ENCODE measurements at places on chromosomes 1 and 21.

DNA sequence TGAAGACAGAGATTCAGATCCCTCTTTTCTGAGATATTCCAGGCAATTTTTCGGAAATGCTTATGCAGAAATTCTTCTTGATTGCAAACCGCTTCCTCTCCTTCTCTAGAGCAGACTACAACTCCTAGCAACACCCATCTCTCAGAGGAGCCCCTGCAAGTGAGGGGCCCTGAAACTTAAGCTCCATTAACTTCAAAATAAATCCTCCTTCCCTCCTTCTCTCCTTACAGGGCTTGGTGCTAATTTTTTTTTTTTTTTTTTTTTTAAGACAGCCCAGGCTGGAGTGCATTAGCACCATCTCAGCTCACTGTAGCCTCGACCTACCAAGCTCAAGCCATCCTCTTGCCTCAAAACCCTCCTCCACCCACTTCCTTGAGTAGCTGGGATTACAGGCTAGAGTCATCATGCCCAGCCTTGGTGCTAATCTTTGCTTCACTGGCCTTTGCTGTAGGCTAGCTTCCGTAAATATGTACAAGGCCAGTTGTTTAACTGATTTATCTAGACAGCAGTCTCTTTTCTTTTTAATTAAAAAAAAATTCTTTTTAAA, 30.2 kb upstream of the SFPQ start:
- DNase-seq, result no peak

DNA sequence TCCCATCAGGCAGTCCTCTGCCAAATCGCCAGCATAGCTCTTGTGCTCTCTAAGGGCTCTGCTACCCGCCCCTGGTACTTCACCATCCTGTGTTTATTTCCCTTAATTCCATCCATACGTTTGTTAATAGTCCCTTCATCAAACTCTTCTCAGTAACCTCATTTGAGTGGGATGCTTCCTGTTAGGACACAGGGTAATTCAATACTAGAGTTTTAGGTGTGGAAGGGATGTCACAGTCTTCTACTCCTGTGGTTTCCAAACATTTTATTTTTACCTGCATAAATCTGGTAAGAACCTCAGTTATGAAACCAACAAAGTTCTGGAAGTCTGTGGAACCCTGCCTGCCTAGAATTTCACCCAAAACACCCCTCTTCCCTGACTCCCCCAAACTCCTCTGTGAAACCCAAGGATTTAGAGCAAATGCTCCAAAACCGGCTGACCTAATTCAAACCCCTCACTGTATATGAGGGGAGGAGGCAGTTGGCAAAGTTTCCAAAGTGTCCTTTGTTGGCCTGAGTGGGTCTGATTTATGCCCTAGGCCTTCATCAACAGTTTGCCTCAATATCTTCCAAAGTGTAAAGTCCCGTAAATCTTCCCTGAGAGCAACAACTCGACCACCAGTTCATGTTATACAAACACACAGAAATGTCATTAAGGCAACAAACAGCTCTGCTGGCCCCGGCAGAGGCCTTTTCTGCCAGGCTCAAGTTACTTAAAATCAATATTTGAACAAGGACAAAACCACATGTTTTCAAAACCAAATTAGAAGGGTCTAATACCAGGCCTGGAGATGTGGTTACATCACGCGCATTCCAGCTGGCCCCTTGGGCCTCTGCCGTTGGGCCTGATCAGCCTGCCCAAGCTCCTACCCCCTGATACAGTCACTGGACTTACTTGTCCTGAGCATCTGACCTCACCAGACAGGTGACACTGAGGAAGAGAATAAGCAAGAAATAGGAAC, 82.4 kb upstream of the FGGY start:
- peak; percentile 40 for DNase-seq

DNA sequence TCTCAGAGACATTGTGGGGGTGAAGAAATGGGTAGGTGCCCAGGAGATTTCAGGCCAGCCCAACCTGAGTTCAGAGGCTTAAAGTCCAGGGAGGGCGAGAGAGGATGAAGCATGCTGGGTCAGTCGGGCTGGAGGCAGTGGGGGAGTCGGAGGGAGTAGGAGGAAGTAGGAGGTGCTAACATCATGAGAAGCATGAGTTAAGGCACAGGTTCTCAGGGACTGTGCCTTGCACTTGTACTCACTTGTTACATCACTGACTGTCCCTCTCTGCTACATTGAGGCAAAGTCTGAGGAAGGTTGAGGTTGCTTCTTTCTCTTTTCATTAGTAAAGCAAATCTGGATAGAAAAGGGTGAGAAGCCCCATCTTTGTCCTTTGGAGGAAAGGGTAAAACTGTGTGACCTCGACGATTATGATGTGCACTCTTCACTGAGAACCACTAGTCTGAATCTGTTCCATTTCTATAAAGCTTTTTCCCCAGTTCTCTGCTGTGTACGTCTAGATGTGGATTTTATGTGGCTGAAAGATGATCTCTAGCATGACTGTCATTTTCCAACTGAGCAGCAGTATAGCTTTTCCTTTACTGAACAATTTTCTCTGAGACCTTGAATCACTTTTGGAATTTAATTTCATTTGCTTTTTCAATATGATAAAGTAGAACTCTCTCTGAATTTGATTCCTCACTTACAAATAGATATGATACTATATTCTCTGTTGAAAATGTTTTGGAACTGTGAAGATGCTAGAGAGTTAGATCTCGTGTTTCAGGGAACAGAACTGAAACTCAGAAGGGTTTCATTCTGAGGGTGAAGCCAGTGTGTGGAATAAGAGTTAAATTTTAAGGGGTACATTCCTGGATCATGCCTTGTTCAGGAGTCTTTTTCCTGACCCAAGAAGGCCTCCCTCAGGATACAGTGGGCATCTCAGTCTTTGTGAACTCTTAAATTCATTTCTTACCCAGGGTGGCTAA, 94.6 kb downstream of the FGGY start:
- no peak for DNase-seq

- no peak for DNase-seq
These were observed 8.8 kb upstream of the WDTC1 start for GRCh38 chr1:27225621-27226020.

DNA sequence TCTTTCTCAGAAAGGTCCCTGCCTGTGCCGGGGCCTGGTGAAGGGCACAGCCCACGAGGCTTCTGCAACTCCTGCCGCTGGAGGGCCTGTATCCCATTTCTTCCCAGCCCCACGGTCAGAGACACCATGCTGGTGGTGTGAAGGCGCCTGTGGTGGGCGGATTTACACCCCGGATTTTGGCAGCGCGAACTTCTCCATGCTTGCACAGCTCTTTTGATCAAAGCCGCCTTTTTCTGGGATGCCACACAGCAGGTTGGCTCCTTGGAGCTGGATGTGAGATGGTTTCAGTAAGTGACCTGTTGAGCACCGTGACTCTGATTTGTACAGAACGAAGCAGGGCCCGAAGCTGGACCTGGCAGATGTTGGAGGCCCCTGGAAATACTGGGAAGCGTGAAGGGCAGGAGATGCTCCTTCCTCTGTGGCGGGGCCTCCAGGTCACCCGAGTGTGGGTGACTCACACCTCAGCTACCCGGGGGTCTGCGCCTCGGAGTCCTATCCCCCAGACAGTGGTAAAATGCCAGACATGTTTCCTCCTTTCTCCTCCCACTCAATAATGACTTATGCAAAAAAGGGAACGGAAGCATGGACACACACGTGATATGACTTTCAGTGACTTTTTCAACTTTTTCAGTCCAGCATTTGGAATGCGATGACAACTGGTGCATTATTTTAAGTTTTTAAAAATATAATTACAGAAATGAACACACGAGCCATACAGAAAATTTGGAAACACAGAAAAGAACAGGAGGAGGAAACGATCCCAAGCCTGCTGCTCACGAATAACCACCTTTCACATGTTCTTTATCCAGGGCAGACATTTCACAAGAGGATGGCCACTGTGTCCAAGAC, 9.0 kb downstream of the UMODL1 start:
- DNase-seq, result no peak

DNA sequence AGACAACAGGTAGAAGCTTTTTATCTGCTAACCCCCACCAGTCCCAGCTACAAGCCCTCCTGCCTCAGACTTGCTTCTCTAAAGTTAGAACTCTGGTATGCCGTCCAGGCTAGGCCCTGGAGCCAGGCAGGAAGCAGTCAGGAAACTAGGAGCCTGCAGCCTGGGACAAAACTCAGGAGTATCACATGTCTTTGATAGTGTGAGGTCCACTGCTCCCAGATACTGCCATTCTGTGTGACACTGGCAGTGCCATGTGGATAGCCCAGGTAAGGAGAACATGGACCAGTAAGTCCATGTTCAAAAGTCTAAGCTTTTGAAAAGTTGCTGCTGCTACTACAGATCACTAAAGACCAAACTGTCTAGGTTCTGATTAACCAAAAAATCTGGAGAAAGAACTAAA, 45.4 kb downstream of the NPHS2 start:
- no peak for DNase-seq

DNA sequence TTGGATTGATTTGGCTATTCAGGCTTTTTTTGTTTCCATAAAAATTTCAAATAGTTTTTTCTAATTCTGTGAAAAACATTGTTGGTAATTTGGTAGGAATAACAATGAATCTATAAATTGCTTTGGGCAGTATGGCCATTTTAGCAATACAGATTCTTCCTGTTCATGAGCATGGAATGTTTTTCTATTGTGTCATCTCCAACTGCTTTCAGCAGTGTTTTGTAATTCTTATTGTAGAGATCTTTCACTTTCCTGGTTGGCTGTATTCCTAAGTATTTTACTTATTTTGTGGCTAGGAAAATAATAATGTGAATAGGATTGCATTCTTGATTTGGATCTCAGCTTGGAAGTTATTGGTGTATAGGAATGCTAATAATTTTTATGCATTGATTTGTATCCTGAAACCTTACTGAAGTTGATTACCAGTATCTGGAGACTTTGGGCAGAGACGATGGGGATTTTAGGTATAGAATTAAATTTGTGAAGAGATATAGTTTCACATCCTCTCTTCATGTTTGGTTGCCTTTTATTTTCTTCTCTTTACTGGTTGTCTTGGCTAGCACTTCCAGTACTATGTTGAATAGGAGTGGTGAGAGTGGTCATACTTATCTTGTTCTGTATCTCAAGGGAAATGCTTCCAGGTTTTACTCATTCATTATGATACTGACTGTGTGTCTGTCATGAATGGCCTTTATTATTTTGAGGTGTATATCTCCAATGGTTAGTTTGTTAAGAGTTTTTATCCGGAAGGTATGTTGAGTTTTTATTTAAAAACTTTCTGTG, 57.3 kb downstream of the DRAM2 start:
- no peak for DNase-seq

DNA sequence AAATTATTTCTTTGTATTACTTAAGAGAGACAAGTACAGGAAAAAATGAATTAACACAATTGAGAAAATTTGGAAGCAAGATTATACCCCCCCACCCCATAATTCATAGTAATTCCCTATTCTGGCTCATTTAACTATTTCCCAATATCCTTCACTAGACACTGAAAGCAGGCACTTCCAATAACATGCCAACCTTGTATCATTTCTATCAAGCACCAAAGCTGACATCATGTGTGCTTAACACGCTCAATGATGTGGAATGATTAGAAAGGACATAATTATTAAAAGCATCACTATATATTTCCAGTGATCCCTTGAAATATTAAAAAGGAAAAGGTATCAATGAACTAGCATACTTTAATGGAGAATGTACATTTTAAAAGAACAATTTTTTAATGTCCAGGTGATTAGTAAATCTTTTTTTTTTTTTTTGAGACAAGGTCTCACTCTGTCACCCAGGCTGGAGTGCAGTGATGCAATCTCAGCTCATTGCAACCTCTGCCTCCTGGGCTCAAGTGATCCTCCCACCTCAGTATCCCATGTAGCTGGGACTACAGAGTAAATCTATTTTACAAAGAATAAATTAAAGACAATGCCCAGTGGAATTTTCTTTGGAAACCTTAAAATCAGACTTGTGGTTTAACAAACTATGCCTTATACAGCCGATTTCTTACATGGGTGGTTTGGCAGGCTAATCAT, 443.9 kb downstream of the DSCAM start:
- DNase-seq, result no peak

GRCh38 chr1:219538886-219539285, 74.0 kb downstream of the ZC3H11B start:
- no peak for DNase-seq

- no peak for DNase-seq
These were observed 48.2 kb downstream of the SYT2 start for GRCh38 chr1:202662081-202662480.

- DNase-seq, result no peak
These were observed 1.4 kb upstream of the TNFRSF1B start for GRCh38 chr1:12165342-12165741.

Data from Caco-2 (cell line).